ENCODE measurements at places on chromosomes 5 and 9. TPM values are rescaled to one million over a fixed set of nuclear protein-coding genes. Genes with fewer than 3 reads are reported as not detected.

CARTPT gene
- not detected for total RNA-seq

LRRC19 gene
- not detected for total RNA-seq

DNA sequence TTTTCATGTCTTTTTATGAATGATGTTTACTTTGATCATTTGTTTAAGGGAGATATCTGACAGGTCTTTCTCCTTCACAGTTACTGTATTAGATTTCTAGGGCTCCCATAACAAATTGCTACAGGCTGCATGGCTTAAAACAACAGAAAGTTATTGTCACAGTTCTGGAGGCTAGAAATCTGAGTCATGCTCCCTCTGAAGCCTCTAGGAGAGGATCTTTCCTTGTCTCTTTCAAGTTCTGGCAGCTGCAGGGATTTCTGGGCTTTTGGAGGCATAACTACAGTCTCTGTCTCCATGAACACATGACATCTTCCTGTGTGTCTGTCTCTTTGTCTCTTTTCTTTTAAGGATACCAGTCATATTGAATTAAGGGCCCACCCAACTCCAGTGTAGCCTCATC is 557.3 kb upstream of the SEMA6A start:
- no peak overlapping the region for H3K27ac ChIP-seq
- no peak for DNase-seq
- H3K36me3 ChIP-seq, result no peaks in the 10 kb centered on the region
- H3K27me3 ChIP-seq, result no peaks in the 10 kb centered on the region
- no peak overlapping the region for H3K4me3 ChIP-seq

GRCh38 chr5:3179220-3179619 is 416.4 kb upstream of the IRX1 start:
- no peaks in the 10 kb centered on the region for H3K27me3 ChIP-seq
- H3K4me3 ChIP-seq, result no peak overlapping the region
- no peaks in the 10 kb centered on the region for H3K4me1 ChIP-seq
- no peaks in the 10 kb centered on the region for H3K36me3 ChIP-seq
- DNase-seq, result no peak

DNA sequence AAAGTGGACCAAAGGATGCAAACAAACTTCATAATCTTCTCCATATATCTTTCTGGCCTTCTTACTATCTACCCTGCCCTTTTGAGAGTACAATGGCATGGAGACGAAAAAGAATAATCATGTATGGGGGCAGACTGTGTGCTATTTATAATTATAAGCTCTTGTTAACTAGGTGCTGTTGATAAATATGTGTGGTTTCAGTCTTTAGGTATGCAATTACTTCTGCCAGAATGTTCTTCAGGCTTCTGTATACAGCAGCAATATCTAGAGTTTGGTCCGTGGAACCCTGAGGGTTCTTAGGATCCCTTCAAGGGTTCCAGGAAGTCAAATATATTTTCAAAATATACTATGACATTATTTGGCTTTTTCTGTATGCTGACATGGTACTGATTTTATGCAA is 20.5 kb upstream of the PRR16 start:
- no peaks in the 10 kb centered on the region for H3K27me3 ChIP-seq
- no peaks in the 10 kb centered on the region for H3K36me3 ChIP-seq
- no peak for DNase-seq
- no peaks in the 10 kb centered on the region for H3K4me1 ChIP-seq
- H3K4me3 ChIP-seq, result no peak overlapping the region

CCDC180 gene
- total RNA-seq, result 10.2 TPM

DNA sequence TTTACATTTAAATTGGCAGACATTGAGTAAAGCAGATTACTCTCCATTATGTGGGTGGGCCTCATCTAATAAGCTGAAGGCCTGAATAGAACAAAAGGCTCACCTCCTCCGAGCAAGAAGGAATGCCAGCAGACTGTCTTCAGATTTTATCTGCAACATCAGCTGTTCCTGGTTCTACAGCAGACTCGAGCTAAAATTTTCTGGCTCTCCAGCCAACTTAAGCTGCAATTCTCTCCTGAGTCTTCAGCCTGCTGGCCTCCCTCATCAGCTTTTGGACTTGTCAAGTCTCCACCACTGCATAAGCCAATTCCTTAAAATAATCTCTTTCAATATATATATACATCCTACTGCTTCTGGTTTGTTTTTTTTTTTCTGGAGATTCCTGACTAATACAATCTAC is 12.5 kb downstream of the TRPM3 start:
- no peak for DNase-seq
- H3K36me3 ChIP-seq, result no peaks in the 10 kb centered on the region
- no peak overlapping the region for H3K27ac ChIP-seq
- H3K4me3 ChIP-seq, result no peak overlapping the region
- no peaks in the 10 kb centered on the region for H3K27me3 ChIP-seq

GRCh38 chr9:126395439-126396212 is 69.0 kb downstream of the MVB12B start:
- peaks cover 3% of the 10 kb centered on the region for H3K4me1 ChIP-seq
- no peak for DNase-seq
- no peaks in the 10 kb centered on the region for H3K27me3 ChIP-seq
- peaks cover 27% of the 10 kb centered on the region for H3K36me3 ChIP-seq
- H3K27ac ChIP-seq, result peak overlapping the region; percentile 81
- H3K4me3 ChIP-seq, result no peak overlapping the region

DNA sequence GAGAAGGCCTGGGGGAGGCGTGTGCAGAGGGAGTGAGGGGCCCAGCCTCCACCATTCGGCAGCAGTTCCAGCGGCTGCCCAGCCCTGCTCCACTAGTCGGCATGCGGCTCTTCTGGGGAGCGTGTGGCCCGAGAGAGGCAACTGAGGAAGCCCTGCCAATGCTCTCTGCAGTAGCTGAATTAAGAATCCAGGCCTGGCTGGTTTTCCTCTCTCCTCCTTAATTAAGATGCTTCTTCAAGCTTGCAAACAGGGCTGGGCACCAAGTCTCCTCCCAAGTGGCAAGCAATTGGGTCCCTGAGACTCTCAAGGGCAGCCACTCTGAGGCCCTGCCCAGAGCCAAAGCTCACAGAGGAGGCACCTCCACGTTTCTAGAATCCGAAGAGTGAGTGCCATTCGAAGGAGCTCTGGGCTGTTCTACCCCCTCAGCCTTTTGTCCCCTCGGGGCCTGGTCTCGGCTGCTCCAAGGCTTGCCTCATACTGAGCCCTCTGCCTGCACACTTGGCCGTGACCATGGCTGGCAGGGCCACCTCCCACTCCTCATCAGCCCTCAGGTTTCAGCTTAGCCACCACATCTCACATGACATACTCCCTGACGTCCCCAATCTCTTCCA is 75.4 kb upstream of the LRRTM2 start:
- DNase-seq, result no peak
- H3K27me3 ChIP-seq, result no peaks in the 10 kb centered on the region

ACTBL2 gene
- total RNA-seq, result not detected

DNA sequence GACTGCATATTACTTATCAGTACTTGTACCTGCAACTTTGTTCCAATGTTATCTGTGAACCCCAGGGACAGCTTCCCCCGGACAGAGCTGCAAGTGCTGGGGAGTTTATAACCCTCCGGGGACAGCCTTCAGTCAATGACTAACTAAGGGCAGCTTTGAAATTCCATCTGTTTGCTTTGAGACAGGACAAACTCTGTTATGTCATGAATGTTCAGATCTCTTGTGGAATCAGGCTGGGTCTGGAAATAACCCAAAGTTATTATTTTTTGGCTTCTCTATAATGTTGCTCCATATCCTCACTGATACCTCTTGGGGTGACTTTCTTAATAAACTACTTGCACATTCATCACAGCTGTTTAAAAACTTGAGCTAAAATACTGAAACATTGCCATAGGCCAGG is 617.5 kb upstream of the TLE4 start:
- no peak overlapping the region for H3K27ac ChIP-seq
- H3K36me3 ChIP-seq, result no peaks in the 10 kb centered on the region
- H3K27me3 ChIP-seq, result no peaks in the 10 kb centered on the region
- no peaks in the 10 kb centered on the region for H3K4me1 ChIP-seq
- H3K4me3 ChIP-seq, result no peak overlapping the region

- DNase-seq, result no peak
- no peak overlapping the region for H3K4me3 ChIP-seq
- no peak overlapping the region for H3K27ac ChIP-seq
- H3K27me3 ChIP-seq, result no peaks in the 10 kb centered on the region
- H3K4me1 ChIP-seq, result no peaks in the 10 kb centered on the region
Measured at GRCh38 chr9:81595887-81596543, 93.3 kb downstream of the TLE1 start.

GRCh38 chr9:78612091-78612490 is 315.2 kb downstream of the PSAT1 start:
- DNase-seq, result no peak
- H3K4me3 ChIP-seq, result no peak overlapping the region
- H3K36me3 ChIP-seq, result no peaks in the 10 kb centered on the region
- no peak overlapping the region for H3K27ac ChIP-seq

GRCh38 chr5:36876299-36876964 is at the start of gene NIPBL:
NIPBL (plus strand) TSS chr5:36876769; CDS start chr5:36953697, 76,928 bp downstream.
- H3K27me3 ChIP-seq, result no peaks in the 10 kb centered on the region
- H3K27ac ChIP-seq, result peak within 1 kb of the TSS; percentile 95
- no peaks in the 10 kb centered on the region for H3K36me3 ChIP-seq
- peaks cover 13% of the 10 kb centered on the region for H3K4me1 ChIP-seq
- peak within 1 kb of the TSS; percentile 84 for H3K4me3 ChIP-seq
- DNase-seq, result peak; percentile 91

DNA sequence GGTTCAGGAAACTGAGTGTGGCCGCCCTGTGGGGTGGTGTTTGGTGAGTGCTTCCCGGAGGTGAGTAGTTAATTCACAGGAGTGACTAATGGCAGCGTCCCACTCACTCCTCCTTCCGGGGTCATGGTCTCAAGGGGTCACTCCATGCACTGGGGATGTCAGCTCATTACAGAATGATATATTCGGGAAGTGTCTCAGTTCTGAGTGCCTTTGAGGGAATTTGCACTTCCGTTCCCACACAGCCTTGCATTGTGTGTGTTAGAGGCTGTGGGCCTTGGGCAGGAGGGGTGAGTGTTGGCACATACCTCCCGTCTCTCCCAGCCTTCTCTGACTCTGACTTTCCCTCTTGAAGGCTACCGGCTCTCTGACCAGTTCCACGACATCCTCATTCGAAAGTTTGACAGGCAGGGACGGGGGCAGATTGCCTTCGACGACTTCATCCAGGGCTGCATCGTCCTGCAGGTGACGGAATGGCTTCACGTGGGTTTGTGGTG is 10.5 kb upstream of the AHRR start:
- H3K4me3 ChIP-seq, result no peak overlapping the region
- H3K36me3 ChIP-seq, result peaks cover 71% of the 10 kb centered on the region
- no peaks in the 10 kb centered on the region for H3K4me1 ChIP-seq

DNA sequence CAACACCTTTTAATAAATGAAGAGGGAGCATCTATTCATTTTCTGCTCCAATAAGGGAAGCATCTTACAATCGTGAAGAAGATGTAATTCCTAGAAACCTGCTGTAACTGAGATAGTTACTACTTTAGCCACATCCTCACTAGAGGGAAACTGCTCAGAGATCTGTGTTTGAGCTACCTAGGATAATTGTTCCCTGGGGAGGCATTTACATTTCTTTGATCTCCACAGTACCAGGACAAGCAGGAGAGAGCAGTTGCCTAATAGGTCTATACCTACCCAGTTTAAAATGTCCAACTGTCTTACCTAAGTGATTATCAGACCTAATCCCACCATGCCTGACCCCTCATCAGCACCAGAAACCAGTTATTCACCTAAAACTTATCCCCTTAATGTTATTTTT is 196.9 kb downstream of the TUSC1 start:
- no peaks in the 10 kb centered on the region for H3K36me3 ChIP-seq
- H3K4me1 ChIP-seq, result no peaks in the 10 kb centered on the region
- no peak overlapping the region for H3K4me3 ChIP-seq
- H3K27me3 ChIP-seq, result no peaks in the 10 kb centered on the region
- no peak for DNase-seq

GRCh38 chr9:16337322-16338029 is 533.0 kb downstream of the BNC2 start:
- H3K27me3 ChIP-seq, result no peaks in the 10 kb centered on the region
- no peaks in the 10 kb centered on the region for H3K4me1 ChIP-seq
- H3K27ac ChIP-seq, result no peak overlapping the region
- no peak overlapping the region for H3K4me3 ChIP-seq
- no peak for DNase-seq

PKD2L2 gene
- total RNA-seq, result not detected

GRCh38 chr5:150460781-150461180 is 11.2 kb upstream of the RPS14 start:
- no peak overlapping the region for H3K27ac ChIP-seq
- no peaks in the 10 kb centered on the region for H3K36me3 ChIP-seq
- no peaks in the 10 kb centered on the region for H3K27me3 ChIP-seq
- peaks cover 21% of the 10 kb centered on the region for H3K4me1 ChIP-seq

DNA sequence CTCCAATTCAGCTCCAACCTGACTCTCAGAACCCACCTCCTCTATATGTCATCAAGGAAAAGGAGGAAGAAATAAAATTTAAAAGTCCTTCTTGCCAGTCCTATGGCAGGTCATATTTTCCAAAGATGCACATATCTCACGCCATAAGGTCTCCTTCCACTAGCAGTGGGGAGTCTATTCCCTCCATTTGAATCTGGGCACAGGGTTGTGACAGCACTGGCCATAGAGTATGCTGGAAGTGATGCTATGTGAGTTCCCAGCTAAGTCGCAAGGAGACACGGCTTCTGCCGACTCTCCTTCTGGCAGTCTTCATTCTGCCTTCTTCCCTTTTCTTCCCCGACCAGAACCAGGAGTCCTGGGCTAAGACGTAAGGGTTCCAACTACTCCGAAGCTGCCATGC is 883.9 kb upstream of the DMAC1 start:
- no peaks in the 10 kb centered on the region for H3K27me3 ChIP-seq
- no peak overlapping the region for H3K27ac ChIP-seq
- no peaks in the 10 kb centered on the region for H3K36me3 ChIP-seq
- H3K4me3 ChIP-seq, result no peak overlapping the region
- no peaks in the 10 kb centered on the region for H3K4me1 ChIP-seq

GRCh38 chr5:58279259-58279658 is 180.6 kb downstream of the PLK2 start:
- H3K27me3 ChIP-seq, result no peaks in the 10 kb centered on the region
- H3K27ac ChIP-seq, result no peak overlapping the region
- no peak for DNase-seq
- H3K4me1 ChIP-seq, result no peaks in the 10 kb centered on the region
- H3K4me3 ChIP-seq, result no peak overlapping the region
- H3K36me3 ChIP-seq, result no peaks in the 10 kb centered on the region

DNA sequence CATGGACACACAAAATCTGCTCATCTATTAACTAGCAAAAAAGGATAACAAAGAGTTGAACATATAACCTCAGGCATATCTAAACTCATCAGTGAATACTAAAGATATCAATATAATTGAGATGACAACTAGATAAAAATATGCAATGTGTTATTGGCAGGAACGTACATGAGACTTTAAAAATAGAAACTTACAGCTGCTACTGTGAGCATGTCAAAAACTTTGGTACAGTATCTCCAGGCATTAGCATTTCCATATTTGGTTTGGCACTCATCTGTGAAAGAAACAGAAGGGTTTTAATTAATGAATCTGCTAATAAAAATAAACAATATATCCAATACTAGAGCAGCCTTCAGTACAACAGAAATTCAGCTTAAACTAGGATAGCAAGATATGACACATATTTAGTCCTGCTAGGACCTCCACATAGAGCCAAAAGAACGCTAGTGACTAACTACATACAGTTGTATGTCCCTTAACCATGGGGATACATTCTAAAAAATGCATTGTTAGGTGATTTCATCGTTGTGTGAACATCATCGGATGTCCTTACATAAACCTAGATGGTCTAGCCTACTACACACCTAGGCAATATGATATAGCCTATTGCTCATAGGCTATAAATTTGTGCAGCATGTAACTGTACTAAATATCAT is 10.5 kb upstream of the SCAI start:
- no peaks in the 10 kb centered on the region for H3K4me1 ChIP-seq
- H3K4me3 ChIP-seq, result no peak overlapping the region
- H3K27me3 ChIP-seq, result no peaks in the 10 kb centered on the region
- no peaks in the 10 kb centered on the region for H3K36me3 ChIP-seq
- no peak for DNase-seq
- no peak overlapping the region for H3K27ac ChIP-seq

All from T-cell (primary cell).